ENCODE measurements at places on chromosomes 7 and 10. TPM values are rescaled to one million over a fixed set of nuclear protein-coding genes. Genes with fewer than 3 reads are reported as not detected.

DNA sequence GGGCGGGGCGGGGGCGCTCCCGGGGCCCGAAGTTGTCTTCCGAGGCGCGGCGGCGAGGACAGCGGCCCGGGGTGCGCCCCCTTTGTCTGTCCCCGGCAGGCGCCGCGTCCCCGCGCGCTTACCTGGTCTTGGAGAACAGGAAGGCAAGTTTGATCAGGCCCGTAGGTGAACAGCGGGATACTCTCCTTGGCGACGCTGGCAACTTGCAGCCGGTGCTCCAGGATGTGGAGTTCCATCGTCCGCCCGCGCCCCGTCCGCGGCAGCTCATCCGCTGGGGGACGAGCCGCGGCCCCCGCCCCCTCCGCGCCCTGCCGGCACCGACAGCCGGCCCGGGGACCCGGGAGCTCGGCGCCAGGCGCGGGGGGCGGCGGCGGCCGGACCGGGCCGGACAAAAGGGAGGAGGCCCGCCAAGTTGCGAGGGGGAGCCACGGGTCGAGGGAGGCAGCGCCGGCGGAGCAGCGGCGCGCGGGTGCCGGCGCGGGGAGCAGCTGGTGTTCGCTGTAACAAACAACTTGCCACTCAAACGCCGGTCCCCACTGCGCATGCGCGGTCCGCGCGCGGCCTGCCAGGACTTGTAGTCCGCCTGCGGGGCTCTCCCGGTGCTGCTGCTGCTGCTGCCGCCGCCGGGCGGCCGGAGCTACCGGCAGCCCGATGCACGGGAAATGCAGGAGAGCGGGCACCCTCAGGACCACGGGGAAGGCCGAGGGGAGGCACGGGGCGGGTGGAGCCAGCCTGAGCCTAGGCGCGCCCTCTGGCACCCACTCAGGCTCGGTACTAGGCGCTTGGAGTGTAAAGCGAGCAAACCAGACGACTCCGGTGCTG, 35.6 kb upstream of the SPDYE3 start:
- peak; percentile 98 for DNase-seq

DNA sequence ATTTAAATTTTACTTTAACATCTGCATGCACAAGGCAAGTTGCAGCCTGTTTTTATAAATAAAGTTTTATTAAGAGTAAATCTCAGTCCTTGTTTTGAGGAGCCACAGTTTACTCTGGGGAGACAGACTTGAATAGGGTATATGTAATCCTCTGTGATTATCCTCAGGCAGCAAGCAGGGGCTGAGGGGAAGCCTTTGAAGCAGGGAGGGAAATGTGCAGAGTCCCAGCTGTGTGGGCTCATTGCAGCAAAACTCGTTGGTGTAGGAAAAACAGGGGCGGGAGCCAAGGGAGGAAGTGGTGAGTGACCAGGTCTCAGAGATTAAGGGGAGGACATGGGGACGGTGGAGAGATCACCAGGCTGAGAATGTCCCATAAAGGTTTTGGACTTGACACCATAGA, 34.3 kb upstream of the SMC3 start:
- DNase-seq, result no peak

- peak; percentile 62 for DNase-seq
Observed at GRCh38 chr10:71999360-72000072, 35.3 kb downstream of the CHST3 start.

DNA sequence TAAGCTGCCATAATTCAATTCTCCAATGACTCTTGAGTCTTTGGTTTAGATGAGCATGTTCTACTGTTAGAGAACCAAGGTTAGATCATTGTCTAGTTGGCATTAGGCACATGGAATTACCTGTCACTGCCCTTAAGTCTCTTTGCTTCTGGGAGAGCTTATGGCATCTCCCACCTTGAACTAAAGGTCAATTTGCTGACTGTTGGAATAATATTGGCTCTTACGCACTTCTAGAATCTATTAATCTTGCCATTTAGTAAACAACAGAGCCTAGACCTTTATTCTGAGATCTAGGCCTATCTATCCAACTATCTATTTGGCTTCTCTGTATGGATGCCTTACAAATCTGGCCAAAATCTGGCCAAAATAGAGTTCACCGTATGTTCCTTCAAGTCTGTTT, 232.0 kb downstream of the STK31 start:
- DNase-seq, result no peak

GRCh38 chr10:31299119-31299518, 19.9 kb upstream of the ZEB1 start:
- DNase-seq, result no peak

GRCh38 chr10:19576576-19576975, 239.7 kb upstream of the PLXDC2 start:
- no peak for DNase-seq

DNA sequence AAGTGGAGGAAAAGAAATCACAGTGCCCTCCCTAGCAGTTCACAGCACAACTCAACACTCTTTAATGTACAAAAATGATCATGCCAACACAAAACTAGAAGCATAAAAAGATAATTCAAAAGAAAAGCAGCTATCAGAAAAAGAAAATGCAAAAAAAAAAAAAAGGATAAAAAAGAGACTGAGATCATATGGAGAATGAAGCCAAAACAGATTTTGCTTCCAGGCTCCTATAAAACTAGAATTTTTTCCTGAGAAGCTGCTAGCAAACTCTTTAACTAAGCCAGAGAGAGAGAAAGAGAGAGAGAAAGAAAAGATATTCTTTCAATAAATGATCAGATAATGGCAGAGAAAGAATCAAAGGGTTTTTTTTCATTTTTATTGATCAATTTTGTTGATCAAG, 288.0 kb upstream of the ANKRD30A start:
- DNase-seq, result no peak

The MYO1G gene
- 14.9 TPM for total RNA-seq

The PRTFDC1 gene
- 8.6 TPM for total RNA-seq

DNA sequence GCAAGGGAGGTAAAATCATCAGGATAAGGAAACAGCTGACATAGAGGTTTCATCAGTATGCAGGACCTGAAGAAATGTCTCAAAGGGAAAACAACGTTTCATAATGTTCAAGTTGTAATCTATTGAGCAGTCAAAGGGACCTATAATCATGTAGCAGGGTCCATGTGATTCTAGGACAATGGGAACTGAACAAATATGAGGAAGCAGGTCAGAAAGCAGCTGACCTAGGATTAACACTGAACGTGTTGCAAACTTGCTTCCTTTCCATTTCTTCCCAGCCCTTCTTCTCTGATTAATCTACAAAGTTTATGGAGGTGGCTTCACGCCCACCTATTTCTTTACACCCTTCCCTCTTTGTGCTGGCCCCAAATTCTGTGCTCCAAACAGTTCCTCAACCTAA, 256.9 kb upstream of the AKR1E2 start:
- DNase-seq, result no peak

DNA sequence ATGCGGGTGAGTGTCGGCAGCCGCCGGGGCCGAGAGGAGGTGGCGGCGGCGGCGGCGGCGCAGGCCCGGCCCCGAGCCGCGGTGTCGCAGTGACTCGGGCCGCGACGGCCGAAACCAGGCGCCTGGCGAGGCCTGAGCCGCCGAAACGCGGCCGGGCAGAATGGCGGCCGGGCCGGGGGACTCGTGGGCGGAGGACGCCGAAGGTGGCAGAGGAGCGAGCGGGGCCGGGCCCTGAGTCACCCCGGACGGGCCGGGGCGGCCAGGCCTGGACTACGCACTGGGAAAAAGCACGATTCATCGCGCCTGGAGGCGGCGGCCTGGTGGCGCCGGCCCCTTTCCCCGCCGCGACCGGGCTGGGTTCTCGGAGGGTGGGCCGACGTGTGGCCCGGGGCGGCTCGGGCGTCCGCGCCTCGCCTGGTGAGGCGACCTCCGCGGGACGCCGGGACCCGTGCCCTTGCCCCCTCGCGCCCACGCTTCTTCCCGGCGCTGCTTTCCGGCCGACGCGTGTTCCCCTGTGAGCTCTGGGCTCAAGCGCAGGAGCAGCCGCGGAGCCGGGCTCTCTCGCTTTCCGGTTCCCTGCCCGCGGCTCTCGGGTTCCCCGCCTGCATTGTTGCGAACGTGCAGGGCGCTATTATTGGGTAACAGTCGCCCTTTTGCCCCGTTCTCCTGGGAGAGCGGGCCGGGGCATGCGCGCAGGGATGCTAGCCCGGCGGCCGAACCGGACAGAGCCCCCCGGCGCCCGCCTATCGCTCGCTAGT, 500 bp downstream of the CUL1 start:
- DNase-seq, result peak; percentile 79

GRCh38 chr7:298375-298702, 8.4 kb downstream of the FOXL3 start:
- DNase-seq, result no peak

GRCh38 chr10:44937196-44938005, 22.2 kb upstream of the RASSF4 start:
- no peak for DNase-seq

GRCh38 chr7:132319481-132319880, 256.8 kb downstream of the PLXNA4 start:
- DNase-seq, result no peak

DNA sequence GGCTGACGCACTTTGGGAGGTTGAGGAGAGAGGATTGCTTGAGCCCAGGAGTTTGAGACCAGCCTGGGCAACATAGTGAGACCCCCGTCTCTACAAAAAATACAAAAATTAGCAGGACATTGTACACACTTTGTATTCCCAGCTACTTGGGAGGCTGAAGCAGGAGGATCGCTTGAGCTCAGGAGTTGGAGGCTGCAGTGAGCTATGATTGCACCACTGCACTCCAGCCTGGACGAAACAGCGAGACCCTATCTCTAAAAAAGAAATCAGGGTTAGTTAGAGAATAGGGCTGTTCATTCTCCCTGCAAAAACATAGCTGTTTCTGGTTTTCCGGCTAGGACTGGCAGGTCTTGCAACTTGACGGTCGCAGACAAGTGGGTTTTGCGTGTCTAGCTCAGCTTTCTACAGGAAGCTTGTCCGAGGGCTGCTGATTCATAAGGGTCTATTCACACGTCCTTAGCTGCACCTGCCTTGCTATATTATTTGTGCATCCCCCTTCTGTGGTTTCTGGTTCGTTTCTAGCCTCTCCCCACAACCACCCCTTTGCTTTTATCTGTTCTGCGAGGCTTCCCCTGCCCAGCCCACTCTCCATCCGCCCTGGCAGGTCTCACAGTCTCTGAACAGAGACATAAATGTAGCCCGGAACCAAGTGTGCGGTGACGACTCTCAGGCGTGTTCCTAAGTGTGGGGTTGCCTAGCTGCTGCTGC, 10.7 kb downstream of the AMZ1 start:
- no peak for DNase-seq

The SDHAF3 gene
- total RNA-seq, result 5.6 TPM

DNA sequence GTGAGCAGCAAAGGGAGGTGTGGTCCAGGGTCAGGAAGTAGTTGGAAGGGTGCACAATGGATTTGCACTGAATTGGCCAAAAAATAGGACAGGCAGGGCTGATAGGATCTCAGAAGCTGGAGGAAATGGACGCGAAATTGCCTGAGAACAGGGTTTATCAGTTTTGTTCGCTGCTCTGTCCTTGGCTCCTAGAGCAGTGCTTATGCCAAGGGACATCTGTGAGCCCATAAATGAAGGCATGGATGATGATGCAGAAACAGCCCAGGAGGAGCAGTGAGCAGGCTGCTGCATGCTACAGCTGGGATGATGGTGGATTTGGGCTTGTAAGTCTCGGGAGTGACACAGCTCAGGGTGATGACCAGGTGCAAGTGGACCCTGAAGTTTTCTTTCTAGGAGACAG, 204.7 kb downstream of the PRPF18 start:
- DNase-seq, result no peak

The HDAC9 gene
- 6.0 TPM for total RNA-seq

DNA sequence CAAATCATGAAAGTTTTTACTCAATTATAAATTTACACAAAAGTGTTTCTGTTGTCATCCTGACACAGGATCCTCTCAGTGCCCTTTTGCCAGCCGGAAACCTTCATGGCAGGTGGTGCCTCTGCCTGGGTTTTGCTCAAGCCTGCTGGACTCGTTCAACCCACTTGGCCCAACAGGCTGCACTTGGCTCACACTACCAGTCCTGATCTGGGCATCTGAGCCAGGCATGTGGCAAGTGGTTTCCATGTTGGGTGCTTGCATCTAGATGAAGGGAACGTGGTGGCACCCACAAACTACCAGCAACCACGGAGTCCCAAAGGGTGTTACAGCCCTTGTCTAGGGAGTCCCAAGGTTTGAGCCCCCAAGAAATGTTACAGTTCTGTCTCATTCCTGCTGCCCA, 162.3 kb upstream of the CSTF2T start:
- no peak for DNase-seq

The ASB15 gene
- total RNA-seq, result not detected

DNA sequence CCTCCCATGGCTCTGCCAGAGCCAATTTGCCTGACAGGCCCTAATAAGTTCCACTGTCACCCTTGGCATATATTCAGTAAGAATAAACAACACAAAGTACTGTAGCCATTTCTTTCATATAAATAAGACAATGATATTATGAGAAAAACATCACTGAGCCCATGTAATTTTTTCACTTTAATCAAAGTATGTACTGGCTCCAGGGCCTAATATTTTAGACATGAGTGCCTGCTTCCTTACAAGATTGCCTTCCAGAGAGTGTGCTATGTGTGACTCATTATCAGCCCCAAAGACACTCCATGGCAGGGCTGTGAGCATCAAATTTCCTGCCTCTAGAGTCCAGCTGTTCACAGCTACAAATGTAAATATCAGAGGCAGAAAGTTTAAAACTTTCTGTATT, 297.6 kb downstream of the LHFPL3 start:
- no peak for DNase-seq

The PPP2R2D gene
- total RNA-seq, result 48.0 TPM

The SNX8 gene
- total RNA-seq, result 38.8 TPM

DNA sequence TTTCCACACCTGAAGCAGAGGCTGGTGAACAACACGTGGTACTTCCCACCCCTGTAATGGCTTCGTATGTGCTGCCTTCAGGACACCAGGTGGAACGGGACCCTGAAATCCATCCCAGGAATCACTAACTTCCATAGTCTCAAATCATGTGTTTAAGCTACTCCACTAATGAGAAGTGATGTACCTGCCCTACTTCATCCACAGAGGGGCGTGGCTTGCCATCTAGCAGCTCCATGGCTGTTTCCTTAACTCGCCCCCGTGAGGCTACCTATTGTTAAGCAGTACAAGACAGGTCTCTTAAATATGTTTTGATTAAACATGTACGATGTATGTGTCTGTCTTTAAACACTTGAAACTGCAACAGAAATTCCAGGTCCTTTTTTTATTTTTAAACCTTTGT, 31.8 kb downstream of the ARL3 start:
- no peak for DNase-seq

The ICA1 gene
- total RNA-seq, result 37.0 TPM

GRCh38 chr7:18363751-18364380, 131.7 kb upstream of the HDAC9 start:
- no peak for DNase-seq

DNA sequence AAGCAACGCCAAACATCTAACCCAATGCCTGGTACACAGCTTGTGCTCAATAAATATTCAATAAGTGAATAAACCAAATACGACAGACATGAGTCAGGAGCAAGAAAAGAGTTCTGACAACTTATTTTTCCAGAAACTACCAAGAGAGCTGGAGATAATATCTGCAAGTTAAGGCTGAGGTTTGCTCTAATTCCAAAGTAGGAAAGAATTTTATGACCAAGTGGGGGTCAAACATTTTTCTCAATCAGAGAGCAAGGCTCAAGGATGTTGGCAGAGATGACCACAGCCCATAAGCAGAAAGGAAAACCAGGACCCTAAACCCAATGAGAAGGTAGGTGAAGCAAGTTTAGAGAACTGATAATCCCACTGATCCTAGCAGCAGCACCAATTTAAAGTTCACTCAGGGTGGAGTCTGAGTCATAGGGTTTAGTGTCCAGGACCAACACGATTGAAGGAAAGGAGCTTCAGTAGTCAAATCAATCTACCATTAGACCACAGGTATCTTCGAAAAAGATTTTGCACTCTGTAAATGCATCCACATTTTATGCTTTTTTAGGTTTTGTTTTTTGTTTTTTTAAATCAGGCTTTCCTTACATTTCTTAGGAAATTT, 49.3 kb upstream of the KCNIP2 start:
- DNase-seq, result no peak

Data from Peyer's patch (tissue), 4 donors.